Metanephros (tissue), 2 donors: ENCODE measurements at places on chromosomes 2 and 18. TPM values are rescaled to one million over a fixed set of nuclear protein-coding genes. Genes with fewer than 3 reads are reported as not detected.

The FSIP2 gene
- total RNA-seq = 2.6 TPM

The CAVIN2 gene
- 51.9 TPM for total RNA-seq

The LONRF2 gene
- total RNA-seq = 4.3 TPM

The CRIM1 gene
- 130 TPM for total RNA-seq

The SLC39A10 gene
- 46.1 TPM for total RNA-seq

The EN1 gene
- total RNA-seq = 0.29 TPM

The ST8SIA3 gene
- total RNA-seq = 0.06 TPM
